ENCODE measurements at places on chromosomes 5 and 9.

DNA sequence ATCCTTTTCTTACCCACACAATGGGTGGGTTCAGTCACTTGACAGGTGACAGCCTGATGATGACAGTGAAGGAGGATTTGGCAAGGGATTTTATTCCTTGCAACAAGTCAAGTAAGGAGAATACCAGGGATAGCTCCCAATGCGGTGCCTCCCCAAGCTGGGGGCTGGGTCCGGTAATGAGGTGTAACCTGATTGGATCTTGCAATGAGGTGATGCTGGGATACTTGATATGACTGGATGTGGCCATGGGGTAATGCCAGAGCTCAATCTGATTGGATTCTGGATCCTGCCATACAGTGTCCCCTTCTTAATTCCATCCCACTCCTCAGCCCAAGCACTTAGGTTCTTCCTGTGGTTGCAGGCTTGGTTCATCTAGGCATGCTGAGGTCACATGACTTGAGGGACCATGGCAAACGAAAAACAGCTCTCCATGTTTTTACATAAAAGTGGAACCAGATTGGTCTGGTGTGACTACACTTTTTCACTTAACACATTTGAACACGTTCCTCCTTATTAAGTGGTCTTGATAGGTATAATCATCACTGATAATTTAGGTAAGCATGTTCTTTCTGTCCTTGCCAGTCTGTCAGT, 181.1 kb downstream of the PDZD2 start:
- DNase-seq: no peak

GRCh38 chr5:62093976-62094375, 212.0 kb upstream of the KIF2A start:
- DNase-seq: no peak

DNA sequence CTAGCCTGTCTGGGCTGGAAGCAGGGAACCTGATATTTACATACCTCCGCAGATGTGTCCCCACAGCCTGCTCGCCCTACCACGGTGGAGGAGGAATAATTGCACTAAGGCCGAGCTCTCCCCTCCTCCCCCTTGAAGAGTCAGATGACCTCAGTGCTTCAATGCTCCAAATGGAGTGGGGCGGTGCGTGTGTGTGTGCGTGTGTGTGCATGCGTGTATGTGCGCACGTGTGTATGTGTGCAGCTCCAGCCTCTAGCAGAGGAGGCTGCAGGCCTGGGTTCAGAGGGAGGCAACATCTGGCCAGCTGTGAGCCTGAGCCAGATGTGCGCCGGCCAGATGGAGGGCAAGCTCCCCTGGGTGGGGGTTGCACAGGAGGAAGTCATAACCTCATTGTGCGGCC, 90.5 kb downstream of the NRG2 start:
- no peak for DNase-seq

DNA sequence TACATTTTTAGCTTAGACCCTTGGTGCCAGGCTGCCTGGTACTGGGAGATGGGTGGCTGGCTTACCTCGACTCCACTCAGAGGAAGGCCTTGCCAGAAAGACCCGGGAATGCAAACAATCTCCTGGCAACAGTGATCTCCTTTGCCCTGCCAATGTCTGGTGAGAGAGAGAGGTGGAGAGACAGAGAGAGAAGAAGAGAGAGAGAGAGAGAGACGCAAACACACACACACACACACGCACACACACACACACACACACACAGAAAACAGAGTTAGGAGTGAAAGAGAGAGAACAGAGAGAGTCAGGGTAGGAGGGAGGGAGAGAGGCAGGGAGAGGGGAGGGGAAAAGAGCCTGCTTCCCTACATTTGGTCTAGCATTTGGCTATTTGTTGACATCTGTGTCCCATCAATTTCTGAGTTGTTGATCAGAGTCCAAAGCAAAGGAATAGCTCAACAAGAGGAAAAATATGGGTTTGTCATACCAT, 181.6 kb upstream of the MAP1B start:
- DNase-seq: no peak
